ENCODE measurements at places on chromosomes 1 and 21.

DNA sequence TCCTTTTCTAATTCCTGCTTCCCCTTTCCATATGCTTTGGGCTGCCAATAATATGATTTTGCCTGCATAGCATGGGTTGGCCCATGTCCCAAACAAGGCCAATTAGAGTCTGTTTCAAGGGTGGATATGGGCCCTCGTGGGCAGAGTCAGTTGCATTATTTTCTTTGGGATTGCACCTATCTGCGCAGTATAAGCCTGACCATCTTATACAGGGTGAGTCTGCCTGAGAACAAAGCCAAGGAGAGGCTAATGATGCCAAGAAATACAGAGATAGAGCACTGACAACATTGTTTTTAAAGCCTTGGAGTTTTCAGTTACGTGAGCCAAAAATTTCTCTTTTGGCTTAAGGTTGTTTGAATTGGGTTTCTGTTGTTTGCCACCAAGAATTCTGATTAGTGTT, 18.6 kb downstream of the OVAAL start:
- no peak for DNase-seq

DNA sequence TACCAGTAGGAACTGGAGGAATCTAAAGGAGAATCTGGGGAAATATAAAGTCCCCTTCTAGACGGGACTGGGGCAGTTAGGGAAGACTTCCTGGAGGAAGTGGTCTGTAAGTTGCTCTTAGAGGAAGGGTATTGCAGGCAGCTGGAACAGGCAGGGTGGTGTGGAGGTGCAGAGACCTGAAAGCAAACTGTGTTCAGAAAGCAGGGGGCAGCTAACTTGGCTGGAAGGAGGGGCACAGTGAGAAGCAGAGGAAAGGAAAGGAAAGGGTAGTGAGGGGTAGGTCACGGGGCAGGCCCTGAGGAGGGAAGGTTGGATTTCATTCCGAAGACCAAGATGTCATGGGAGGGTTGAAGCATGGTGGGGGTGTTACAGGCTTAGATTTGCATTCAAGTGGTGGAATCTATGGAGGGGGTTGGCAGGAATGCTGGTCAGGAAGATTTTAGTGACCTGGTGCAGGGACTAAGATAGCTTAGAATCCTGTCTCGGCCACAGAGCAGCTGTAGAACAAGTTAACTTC, 240.7 kb downstream of the FOXD2 start:
- no peak for DNase-seq

- DNase-seq: no peak
These were observed 52.6 kb upstream of the RBM15 start for GRCh38 chr1:110286564-110286963.

GRCh38 chr1:233655301-233655740, 41.4 kb downstream of the KCNK1 start:
- no peak for DNase-seq

- DNase-seq: no peak
These were observed 31.4 kb downstream of the SLC30A7 start for GRCh38 chr1:100927276-100927675.

GRCh38 chr1:20185834-20186782, at the start of the genes PLA2G2C and UBXN10:
PLA2G2C (minus strand) TSS chr1:20186518; CDS start chr1:20177363, 9,155 bp downstream.
UBXN10 (plus strand) TSS chr1:20186096; CDS start chr1:20190562, 4,466 bp downstream.
- no peak for DNase-seq

DNA sequence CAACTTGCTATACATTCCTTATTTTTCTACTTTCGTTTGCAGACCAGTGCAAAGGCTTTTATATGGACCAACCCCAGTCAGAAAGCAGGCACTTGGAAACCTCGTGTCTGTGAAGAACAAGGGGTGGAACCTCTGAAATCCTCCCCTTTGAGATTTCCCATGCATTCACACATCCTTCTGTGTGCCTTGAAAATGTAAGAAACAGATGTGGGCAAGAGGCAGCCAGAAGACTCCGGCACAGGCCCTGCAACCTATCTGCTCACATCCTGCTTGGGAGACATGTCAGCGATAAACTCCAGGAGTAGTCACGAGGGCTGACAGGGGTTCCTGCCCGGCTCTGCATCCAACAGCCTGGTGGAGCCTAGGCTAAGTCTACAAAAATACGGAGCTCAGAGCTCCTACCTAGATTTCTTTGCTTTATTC, 42.5 kb downstream of the ETS2 start:
- DNase-seq: no peak

DNA sequence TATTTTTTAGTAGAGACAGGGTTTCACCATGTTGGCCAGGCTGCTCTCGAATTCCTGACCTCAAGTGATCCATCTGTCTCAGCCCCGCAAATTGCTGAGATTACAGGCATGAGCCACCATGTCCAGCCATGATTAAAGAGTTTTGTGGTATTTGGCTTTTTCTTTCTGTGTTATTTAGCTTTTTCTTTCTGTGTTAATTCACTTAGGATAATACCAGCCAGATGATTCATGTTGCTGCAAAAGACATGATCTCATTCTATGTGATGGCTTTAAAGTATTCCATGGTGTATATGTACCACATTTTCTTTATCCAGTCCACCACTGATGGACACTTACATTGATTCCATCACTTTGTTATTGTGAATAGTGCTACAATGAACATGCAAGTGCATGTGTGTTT, 1135.2 kb downstream of the AMY1C start:
- DNase-seq: no peak

DNA sequence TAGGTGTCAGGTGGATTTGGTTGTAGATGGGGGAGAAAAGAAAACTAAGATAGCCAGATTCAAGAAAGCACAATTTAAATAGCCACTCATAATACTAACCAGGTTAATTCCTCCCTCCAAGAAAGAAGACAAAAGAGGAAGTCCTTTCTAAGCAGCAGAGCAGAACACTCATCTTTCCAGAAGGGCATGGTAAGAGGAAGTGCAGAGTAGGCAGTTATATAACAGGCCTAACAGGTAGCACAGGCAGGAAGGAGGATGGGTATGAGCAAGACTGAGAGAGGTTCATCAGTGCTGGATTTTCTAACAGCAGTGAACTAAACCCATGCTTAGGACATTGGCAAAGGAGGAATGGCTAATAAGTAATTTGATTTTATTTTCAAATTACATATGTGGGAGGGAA, 517.5 kb downstream of the PLPP3 start:
- DNase-seq: no peak

- DNase-seq: no peak
These were observed 2.7 kb upstream of the PDE9A start for GRCh38 chr21:42650441-42651421.

DNA sequence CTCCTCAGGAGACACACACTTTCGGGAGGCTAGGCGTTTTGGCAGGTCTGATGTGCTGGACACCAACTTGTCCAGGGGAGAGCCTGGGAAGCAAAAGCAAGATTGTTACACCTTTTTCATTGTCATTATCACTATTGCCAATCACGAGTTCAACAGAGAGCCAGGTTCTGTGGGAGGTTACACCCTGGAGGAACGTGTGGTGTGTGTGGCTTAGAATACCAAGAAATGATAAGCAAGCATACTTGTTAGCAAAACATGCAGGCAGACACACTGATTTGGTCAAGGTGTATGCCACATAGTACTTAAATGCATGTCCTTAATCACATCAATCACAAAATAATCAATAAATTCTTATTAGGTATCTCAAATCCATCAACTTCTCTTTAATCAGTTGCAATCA, 16.1 kb downstream of the HMGCS2 start:
- no peak for DNase-seq

GRCh38 chr1:6585081-6585722, 5.4 kb downstream of the ZBTB48 start:
- DNase-seq: no peak

- DNase-seq: no peak
These were observed 58.5 kb upstream of the ACTL8 start for GRCh38 chr1:17696417-17697301.

DNA sequence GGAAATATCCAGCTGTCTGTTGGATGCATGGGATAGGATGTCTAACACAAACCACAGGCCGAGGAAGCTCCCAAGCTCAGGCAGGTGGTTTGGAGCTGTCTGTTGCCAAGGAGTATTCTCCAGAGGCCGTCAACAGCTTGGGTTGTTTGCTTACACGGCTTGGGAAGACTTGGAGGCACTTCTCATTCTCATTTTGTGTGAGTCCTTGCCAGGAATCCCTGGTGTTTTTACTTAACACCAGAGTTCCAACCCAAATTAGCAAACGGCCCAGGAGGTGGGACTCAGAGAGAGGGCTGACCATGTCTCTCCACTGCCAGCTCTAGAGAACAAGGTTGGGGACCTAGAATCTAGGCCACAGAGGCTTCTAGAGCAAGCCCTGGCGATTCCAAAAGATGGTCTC, 72.7 kb upstream of the FAM20B start:
- no peak for DNase-seq

GRCh38 chr1:215400741-215401140, 166.4 kb upstream of the KCTD3 start:
- DNase-seq: no peak

DNA sequence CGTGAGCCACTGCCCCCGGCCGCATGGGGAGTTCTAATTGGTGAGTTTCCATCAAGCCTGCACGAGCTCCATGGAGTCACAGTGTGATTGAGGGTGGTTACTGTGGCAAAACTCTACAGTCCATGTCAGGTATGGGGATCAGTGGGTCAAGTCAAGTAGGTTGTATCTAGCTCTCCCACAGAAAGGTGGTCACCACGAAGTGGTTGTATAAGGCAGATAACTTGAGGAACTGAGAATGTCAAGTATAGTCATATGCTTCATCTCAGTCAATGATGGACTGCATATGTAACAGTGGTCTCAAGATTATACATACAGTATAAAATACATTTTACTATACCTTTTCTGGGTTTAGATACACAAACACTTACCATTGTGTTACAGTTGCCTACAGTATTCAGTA, 348.6 kb upstream of the ZP4 start:
- no peak for DNase-seq

DNA sequence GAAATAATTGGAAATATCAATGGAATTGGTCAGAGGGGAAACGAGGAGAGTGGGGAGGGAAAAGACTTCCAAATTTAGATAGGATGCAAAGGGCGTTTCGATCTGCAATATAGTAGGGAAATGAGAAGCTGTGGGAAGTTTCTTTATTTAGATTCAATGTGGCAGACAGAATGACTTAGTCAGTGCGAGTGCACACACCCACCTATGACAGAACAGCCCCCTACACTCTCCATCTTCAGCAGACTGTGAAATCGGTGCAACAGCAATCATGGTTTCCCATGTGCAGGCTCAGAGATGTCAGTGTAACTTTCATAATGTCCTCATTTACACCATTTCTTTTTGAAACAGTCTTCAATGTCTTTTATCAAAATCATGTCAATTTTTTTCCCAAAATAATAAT, 46.0 kb downstream of the DIP2A start:
- no peak for DNase-seq

- no peak for DNase-seq
These were observed 531.8 kb downstream of the KIF26B start for GRCh38 chr1:245686446-245687030.

DNA sequence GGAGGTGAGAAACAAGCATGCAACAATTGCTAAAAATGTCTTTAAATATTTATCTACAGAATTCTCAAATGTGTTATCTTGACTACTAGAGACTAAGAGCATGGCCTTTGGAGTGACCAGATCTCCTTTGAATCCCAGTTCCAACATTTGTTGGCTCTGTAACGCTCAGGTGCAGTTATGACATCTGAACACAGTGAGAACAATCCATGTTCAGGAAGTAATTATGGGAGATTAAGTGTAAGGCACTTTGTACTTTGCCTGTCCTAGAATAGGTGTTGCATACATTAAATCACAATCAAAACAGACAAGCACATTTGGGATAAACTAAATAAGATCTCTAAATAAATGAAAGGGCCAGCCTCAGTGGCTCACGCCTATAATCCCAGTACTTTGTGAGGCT, 454.5 kb downstream of the SMYD3 start:
- DNase-seq: no peak

- no peak for DNase-seq
These were observed 172.4 kb downstream of the NFIA start for GRCh38 chr1:61254634-61255357.

DNA sequence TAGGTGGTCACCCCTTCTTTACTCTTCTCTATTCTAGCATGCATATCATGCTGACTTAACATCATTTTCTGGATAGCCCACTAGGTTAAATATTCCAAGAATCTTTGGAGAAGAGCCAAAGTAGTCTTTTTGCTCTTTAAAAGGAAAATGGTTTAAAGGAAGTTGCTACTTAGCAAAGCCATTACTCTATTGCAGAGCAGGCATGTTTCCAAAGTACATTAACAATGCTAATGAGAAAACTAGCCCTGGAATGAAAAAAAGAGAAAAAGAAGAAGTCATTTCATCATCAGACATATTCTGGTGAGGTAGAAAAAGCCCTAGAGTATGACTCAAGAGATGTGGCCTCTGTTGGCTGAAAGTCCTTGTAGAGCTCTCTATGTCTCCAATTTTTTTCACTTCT, 74.0 kb downstream of the NUF2 start:
- DNase-seq: no peak

- no peak for DNase-seq
These were observed 19.1 kb downstream of the RAB7B start for GRCh38 chr1:205983925-205984725.

- DNase-seq: no peak
These were observed 77.4 kb downstream of the DMRTB1 start for GRCh38 chr1:53536606-53537005.

GRCh38 chr1:25810341-25811299, 9.1 kb upstream of the MTFR1L start:
- peak; percentile 61 for DNase-seq

- DNase-seq: no peak
These were observed 536.0 kb downstream of the NPHP4 start for GRCh38 chr1:5456090-5456811.

Measured in stimulated activated CD8-positive, alpha-beta memory T cell treated with anti-CD3 and anti-CD28 coated beads, Interleukin-7, amount 100 ng/mL, for 1 hour (primary cell).